PC-9 (cell line): ENCODE measurements at places on chromosomes 1 and 21. TPM values are rescaled to one million over a fixed set of nuclear protein-coding genes. Genes with fewer than 3 reads are reported as not detected.

PGBD5 gene
- total RNA-seq: not detected in 2 replicates

TDRD10 gene
- total RNA-seq: not detected in 2 replicates

LCE3D gene
- total RNA-seq: not detected in 2 replicates

FAM72B gene
- 17.7 and 19.4 TPM in 2 replicates for total RNA-seq

OR2G6 gene
- total RNA-seq: not detected in 2 replicates

SF3B4 gene
- 50.8 and 73.1 TPM in 2 replicates for total RNA-seq

C8B gene
- not detected in 2 replicates for total RNA-seq

SHISA4 gene
- 22.4 and 28.6 TPM in 2 replicates for total RNA-seq

EXO1 gene
- total RNA-seq: 28.6 and 32.1 TPM in 2 replicates

ZFYVE9 gene
- total RNA-seq: 20.0 and 20.7 TPM in 2 replicates

LINGO4 gene
- total RNA-seq: not detected in 2 replicates

SLAMF6 gene
- not detected in 2 replicates for total RNA-seq

POU2F1 gene
- 16.6 and 28.5 TPM in 2 replicates for total RNA-seq

FOXD2 gene
- 0.35 and 0.48 TPM in 2 replicates for total RNA-seq

IL19 gene
- not detected in 2 replicates for total RNA-seq

ADCY10 gene
- total RNA-seq: 0.28 and 0.46 TPM in 2 replicates

LAMTOR5 gene
- total RNA-seq: 140 and 160 TPM in 2 replicates

EFNA3 gene
- total RNA-seq: 6.7 and 8.8 TPM in 2 replicates

CELA3B gene
- not detected in 2 replicates for total RNA-seq

GUCA2B gene
- not detected in 2 replicates for total RNA-seq

AADACL4 gene
- not detected in 2 replicates for total RNA-seq

PDE9A gene
- total RNA-seq: 8.4 and 9.4 TPM in 2 replicates

OR6N1 gene
- not detected in 2 replicates for total RNA-seq

NBPF12 gene
- total RNA-seq: 5.9 and 6.7 TPM in 2 replicates

MAEL gene
- not detected in 2 replicates for total RNA-seq

S100A7A gene
- total RNA-seq: not detected in 2 replicates

TFF1 gene
- 2.2 and 5.7 TPM in 2 replicates for total RNA-seq

DNAJC28 gene
- total RNA-seq: 1.1 and 1.3 TPM in 2 replicates

HTR6 gene
- not detected in 2 replicates for total RNA-seq

CHI3L1 gene
- not detected in 2 replicates for total RNA-seq

GPX7 gene
- 0.43 TPM in 1 of 2 replicates, not detected in the other for total RNA-seq

CENPF gene
- total RNA-seq: 102 and 156 TPM in 2 replicates

S100A1 gene
- 0.46 and 1.0 TPM in 2 replicates for total RNA-seq

TLR5 gene
- total RNA-seq: 2.5 and 3.4 TPM in 2 replicates

KLF17 gene
- total RNA-seq: not detected in 2 replicates

HSD11B1 gene
- total RNA-seq: not detected in 2 replicates

BATF3 gene
- total RNA-seq: 0.50 and 1.3 TPM in 2 replicates

LCA5L gene
- 1.8 and 2.4 TPM in 2 replicates for total RNA-seq

SAMD11 gene
- total RNA-seq: 0.59 and 2.2 TPM in 2 replicates

BNIPL gene
- 3.0 and 3.6 TPM in 2 replicates for total RNA-seq

CNR2 gene
- not detected in 2 replicates for total RNA-seq

CFAP74 gene
- total RNA-seq: 2.8 and 3.0 TPM in 2 replicates

SLC22A15 gene
- total RNA-seq: 1.8 and 4.5 TPM in 2 replicates

FABP3 gene
- total RNA-seq: not detected in 2 replicates
